NCI-H1436 (cell line): ENCODE measurements at places on chromosomes 16 and 17.

- DNase-seq = no peak
Measured at GRCh38 chr17:17180741-17181525, 25.2 kb downstream of the PLD6 start.

- no peak for DNase-seq
Measured at GRCh38 chr16:8109510-8110369, 480.6 kb downstream of the TMEM114 start.

GRCh38 chr16:64102654-64103053 is 1019.2 kb downstream of the CDH11 start:
- no peak for DNase-seq

DNA sequence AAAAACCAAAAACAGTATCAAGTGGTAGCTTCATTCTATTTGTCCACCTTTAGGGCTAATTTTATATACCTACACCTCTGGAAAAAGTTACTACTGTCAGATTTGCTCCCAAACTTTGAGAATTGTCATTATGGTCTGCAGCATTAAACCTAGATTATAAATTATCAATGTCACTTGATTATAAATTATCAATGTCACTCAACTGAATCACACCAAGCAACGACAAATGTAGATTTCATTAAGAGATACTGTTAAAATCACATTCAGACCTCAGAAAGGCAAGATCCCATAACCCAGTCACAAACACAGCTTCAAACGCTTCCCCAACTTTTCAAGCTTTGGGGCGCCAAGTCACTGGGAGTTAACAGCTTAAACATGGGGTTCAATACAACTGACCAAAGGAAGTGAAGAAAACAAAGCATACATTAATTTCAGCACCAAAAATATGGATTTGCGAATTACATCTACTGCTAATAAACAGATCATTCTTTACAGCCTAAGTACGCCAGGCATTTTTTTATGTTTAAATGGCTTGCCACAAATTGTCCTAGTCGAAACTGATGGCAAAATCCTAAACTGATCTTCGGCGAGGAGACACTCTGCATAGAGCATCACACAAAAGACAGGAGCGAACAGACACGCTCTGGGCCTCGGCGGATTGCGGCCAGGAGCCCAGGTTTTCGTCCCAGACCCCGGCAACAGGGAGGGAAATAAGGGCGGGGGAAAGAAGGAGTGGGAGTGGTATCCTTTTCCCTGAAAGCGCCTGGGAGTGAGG is 981 bp downstream of the GLG1 start:
- DNase-seq = no peak

DNA sequence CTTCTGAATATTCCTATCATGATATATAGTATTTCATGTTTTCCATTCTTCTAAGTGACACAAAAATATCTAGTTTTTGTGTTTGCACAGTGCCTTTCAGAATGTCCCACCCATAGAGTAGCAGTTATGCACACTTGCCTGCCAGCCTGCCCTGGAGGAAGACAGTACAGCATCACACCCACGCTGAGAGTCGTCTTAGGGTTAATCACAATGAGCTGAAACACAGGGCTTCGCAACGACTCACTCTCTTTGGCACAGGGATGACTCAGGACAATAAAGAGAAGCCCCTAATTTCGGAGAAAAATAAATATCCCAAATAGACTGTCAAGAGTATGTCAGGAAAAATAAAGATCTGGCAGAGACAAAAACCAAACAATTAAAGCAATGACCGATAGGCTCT is 11.6 kb upstream of the NDUFAB1 start:
- DNase-seq = no peak

- peak; percentile 6 for DNase-seq
Measured at GRCh38 chr16:88550246-88550661, 19.9 kb upstream of the ZC3H18 start.

DNA sequence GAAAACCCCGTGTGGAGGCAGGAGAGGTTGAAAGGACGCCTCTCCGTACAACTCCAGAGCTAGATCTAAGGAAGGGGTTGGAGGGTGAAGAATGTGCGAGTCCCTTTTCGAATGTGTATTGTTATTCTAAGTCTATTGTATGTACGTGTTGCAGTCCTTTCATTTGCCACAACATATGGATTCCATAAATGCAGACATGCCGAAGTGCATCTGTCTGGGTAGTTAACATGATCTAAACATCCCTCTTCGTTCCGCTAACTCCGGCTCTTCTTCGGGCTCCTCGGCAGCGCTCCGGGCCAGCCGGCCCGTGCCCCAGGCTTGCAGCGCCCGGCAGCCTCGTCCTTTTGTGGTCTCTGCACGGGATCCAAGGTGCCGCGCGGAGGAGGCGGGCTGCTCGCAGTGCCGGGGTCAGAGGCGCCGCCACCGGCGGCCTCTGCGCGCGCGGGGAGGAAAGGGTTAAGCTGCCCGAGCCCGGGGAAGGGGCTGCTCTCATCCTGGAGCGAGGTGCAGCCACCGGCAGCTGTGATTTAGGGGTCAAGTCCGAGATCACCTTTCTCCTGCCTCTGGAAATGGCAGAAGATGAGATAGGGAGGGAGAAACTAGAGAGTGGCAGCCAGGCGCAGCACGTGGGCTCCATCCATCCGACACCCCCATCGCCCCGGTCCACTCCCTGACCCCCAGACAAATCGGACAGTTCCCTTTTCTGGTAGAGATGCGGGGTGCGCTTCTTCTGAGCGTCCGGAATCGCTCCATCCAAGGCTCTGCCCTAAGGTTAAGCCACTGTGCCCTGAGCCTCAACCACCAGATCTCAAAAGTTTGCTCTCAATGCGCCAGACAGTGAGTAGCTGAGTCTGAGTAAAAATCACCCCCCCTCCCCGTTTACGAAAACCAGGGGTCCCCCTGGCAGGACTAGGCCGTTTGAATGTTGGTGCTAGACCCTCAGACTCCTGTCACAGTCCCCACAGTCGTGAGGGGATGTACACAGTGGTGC is 15.1 kb upstream of the ZFHX3 start:
- no peak for DNase-seq

DNA sequence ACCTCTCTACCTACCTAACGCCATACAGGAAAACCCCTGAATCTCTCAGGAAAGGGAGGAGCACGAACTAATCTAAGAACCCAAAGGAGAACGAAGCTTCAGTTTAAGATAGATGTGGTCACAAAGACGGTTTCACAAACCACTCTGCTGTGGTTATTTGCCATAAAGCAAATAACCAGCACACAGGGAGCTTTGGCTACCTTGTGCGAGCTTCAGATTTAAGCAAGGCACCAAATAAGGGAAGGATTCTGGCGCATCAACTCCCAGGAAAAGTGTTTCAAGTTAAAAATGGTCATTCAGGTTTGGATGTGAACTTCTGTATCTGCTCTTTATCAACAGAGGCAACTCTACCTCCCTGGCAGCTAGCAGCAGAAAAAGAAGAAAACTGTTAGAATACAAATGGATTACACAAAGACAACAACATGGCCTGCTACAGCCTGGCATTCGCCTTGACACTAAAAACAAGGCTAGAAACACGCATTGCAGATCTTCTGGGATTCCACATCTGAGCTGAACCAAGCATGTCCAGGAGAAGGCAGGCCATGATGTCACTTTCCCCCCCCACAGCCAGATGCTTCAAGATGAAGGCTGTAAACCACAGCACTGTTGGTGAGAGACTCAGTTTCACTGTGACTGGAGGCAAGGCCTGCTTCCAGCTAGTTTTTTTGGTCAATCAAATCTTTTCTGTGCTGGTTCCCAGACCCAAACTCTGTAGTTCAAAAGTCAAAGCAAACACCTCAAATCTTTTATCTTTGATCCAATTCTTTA is 43.6 kb downstream of the SMG6 start:
- DNase-seq = no peak

- no peak for DNase-seq
Measured at GRCh38 chr16:49179714-49180330, 101.8 kb downstream of the CBLN1 start.

- DNase-seq = no peak
Measured at GRCh38 chr17:10727192-10727591, 2.6 kb downstream of the TMEM220 start.

- DNase-seq = peak; percentile 77
Measured at GRCh38 chr16:80540516-80541305, at the start of gene DYNLRB2. Gene DYNLRB2 (plus strand): TSS chr16:80540993. CDS start chr16:80541077, 84 bp downstream.

DNA sequence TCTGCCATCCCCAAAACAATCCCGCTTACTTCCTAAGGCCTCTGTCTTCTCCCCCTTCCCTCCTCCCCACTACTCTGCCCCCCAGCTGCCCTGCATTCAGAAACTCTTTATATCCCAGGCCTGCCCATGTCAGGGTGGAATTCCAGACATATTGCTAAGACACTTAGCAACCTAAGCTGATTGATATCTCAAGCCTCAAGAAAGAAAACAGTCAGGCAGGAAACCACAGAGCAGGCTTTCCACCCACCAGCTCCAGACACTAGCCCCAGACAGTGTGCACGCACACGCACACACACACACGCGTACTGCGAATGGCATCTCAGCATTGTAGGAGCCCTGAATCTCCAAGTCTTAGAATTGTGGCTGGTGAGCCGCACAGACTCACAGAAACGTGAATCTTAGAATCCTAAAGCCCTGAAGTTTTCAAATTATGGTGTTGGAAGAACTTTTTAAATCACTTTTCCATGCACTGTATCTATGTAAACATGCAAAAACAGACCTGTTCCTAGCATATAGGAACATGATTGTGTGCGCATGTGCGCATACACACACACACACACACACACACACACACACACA is 8.8 kb upstream of the LPCAT2 start:
- DNase-seq = no peak

GRCh38 chr17:78924481-78925151 is 571 bp downstream of the TIMP2 start:
- DNase-seq = no peak

DNA sequence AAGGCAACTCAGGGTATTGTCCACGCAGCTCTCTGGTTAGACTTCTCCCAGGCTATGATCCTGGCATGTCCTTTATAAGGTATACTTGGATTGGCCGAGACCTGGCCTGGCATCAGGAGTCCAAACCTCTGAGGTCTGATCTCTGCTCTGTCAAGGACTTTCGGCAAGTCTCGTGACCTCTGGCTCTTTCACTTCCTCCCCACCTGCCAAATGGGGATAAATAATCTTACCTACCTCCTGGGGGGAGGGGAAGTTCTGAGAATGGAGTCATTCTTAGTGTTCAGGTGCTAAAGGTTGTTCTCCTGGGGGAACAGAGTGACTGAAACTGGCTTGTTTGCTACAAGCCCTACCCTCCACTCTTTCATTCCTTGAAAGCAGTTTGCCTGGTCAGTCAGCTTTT is 7.6 kb downstream of the ATXN1L start:
- DNase-seq = no peak

GRCh38 chr17:44547625-44548267 is 9.5 kb upstream of the FZD2 start:
- no peak for DNase-seq

DNA sequence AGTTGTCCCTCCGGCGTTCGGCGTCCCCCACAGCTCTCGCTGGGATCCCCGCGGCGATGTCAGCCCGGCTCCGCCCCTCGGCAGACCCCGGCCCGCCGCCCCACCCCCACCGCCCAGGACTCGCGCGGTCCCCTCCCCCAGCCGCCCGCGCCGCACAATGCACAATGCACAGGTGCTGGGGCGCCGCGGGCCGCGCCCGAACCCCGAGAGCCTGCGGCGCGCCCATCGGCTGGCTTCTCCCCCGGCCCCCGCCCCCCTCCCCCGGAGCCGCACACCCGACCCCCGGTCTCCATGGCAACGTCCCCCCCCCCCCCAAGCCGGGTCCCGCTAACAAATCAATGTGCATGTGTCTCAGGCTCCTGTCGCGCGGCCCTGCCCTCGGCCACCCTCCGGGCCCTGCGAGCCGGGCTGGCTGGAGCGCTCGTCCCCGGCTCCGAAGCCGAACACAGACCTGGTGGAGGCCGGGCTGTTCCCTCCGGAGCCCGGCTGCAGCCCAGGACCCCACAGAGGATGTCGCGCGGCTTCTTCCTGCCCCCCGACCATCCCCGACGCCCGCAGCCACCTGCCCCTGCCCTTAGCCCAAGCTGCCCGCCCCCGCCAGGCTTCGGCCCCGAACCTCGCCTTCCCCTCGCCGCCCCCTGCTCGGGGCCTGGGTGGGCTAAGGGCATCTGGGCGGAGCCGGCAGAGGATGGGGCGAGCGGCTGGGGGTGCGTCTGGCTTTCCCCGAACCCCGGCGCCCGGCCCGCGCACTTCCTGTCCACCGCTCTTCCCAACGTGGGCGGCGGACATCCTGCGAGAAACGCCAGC is 818 bp upstream of the CBX8 start:
- peak; percentile 80 for DNase-seq

- DNase-seq = no peak
Measured at GRCh38 chr16:53154513-53154912, 99.7 kb downstream of the CHD9 start.

DNA sequence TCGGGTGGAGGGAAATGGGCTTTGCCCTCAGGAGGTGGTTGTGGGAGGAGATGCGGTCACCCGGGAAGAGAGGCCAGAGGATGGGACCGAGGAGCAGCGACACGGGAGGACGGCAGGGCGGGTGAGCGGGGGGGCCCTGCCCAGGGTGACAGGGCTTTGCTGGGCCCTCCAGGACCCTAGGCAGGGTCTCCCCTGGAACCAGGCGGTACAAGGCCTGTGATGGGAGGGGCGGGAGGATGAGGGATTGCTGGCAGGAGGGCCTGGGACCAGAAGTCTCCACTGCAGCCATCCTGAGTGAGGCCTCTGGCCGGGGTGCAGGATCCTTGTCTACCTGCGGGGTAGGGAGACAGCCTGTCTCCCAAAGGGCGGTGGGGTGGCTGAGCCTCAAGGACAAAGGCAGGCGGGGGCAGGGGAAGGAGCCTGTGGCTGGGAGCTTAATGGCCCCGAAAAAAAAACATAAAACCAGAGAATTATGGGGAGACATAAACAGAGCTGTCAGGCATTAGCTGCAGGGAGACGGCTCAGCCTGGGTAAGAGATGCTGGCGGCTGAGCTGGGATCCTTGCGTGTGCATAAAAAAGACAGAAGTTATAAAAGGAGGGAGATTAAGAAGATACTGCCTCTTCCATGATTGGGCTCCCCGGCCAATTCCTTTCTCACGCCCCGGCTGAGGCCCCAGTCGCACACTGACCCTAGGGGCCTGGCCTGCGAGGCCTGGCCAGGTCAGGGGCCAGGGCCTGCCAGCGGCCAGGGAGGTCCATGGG is 66.7 kb downstream of the SREBF1 start:
- DNase-seq = no peak

DNA sequence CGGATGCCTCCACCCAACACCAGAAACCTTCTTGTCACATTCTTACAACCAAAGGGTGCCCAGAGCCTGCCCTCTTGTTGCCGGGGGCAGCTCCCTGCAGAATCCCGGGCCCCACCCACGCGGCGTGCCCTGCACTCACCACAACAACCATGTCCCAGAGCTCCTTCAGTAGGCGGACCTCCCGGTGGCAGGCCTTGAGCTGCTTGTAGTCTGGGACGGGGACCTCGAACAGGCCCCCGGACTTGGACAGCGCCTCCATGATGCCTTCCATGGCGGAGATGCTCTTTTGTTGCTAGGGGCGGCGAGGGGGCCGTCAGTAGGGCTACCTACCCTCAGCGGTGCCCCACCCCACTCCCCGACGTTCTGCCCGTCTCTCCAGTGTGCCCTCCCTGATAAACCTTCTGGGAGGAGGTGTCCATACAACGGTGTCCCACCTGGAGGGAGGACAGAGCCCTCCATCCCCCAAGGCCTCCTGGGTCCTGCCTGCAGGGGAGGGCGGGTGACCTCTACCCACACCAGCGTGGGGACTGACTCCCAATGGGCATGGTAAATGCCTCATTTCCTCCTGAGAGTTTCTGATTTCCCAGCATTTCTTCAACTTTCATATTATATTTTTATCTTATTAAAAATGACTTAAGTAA is 52.2 kb downstream of the DNAH17 start:
- no peak for DNase-seq
